ENCODE measurements at places on chromosomes 11 and 22. TPM values are rescaled to one million over a fixed set of nuclear protein-coding genes. Genes with fewer than 3 reads are reported as not detected.
A peak's percentile ranks its signal among the peaks of the same experiment; 100 is the strongest.

Gene CLTCL1
- 11.7 TPM for total RNA-seq

DNA sequence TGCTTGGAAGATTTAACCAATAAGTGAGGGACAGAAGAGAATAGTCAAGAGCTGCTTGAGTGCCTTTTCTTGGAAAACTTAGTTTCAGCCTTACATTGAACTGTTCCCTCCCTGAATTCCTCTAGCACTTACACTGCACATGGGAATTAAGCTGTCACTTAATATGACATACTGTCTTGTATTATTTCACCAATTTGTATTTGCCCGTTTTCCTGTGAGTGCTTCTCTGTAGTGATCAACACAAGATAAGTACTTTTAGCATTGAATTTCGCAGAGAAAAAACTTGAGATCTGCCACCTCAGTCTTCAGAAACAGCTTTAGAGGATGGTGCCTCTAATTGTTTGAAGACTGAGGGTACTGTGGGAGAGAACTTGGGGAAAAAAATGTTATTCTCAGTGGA lies 3.7 kb downstream of the SPCS2 start:
- no peak for DNase-seq

- DNase-seq = peak; percentile 20
Measured at GRCh38 chr11:69525516-69526452, 44.3 kb downstream of the LINC01488 start.

- DNase-seq = no peak
Measured at GRCh38 chr22:29098296-29098695, 25.5 kb downstream of the KREMEN1 start.

DNA sequence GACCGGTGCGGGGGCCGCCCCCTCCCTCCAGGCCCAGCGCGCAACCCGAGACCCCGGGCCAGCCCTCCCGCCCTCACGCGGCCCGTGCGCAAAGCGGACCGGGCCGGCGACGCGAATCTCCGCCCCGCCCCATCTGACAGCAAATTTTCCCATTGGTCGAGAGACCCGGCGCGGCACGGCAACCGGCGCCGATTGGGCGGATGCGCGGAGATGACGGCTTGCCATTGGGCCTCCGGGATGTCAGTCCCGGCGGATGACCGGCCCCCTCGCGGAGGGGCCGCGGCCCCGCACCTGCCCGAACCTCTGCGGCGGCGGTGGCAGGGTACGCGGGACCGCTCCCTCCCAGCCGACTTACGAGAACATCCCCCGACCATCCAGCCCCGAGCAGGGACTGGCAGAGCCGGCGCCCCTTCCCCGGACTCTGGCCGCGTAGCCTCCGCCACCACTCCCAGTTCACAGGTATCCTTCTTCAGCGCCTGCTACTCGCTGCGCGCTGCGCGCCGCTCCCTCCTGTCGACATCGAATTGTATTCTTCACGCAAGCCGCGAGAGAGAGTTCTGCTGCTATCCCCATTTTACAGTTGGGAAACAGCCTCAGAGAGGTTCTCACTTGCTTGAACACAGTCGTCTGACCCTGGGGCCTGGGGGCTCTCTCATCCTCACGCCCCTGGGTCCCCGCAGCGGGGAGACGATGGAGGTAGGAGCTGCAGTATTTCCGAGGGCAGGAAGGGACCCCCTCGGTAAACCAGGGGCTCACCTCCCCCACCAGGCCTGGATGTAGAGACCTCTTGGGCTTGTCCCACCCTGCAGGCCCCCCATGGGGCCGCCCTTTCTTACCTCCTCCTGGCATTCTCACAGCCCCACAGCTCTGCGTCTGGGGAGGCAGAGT lies at the start of gene ARVCF:
Gene ARVCF (minus strand): TSS at position 90 of the 888 bp plus-strand sequence. CDS start 26,029 bp downstream, outside the sequence.
- DNase-seq = peak; percentile 91

GRCh38 chr22:37283393-37283937 lies 1.2 kb downstream of the CYTH4 start:
- no peak for DNase-seq

Measured in H9 (cell line).